ENCODE measurements at places on chromosomes 1 and 21.
A peak's percentile ranks its signal among the peaks of the same experiment; 100 is the strongest.

- no peak for DNase-seq
Observed at GRCh38 chr1:198763298-198763714, 124.5 kb downstream of the PTPRC start.

GRCh38 chr1:172918478-172918877, 132.3 kb downstream of the TNFSF18 start:
- DNase-seq: no peak

GRCh38 chr1:234927971-234928640, 200.5 kb downstream of the TOMM20 start:
- peak; percentile 41 for DNase-seq

GRCh38 chr21:40331172-40331571, 463.9 kb downstream of the PCP4 start:
- no peak for DNase-seq

DNA sequence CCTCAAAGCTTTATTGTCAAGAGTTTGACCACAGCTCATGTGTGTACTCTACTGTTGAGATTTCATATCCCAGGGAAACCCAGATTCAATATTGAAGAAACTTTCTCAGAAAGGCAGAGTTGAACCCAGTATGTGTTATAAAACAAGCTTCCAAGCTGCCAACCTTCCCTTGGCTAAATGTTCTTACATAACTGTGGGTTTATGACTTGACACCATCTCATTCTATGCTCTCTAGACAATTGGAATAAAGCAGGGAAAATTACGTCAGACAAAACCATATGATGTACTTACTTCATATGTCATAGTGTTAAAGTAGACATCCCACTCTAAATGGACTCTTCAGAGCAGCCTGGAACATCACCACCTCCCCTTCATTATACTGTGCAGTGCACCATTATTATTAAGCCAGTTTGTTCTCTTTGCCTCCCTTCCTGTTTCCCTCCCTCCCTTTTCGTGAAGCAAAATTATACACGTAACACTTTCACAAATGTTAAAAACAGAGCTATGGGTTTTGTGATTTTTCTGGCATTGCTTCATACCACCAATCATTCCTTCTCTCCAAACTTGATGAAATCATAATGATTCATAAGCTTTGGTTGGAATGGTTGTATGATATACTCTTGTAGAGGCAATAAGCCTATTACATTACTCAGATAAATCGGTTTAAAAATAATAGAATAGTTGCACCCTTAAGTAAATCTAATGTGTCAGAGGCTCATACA, 507.2 kb downstream of the LTN1 start:
- DNase-seq: peak; percentile 60

DNA sequence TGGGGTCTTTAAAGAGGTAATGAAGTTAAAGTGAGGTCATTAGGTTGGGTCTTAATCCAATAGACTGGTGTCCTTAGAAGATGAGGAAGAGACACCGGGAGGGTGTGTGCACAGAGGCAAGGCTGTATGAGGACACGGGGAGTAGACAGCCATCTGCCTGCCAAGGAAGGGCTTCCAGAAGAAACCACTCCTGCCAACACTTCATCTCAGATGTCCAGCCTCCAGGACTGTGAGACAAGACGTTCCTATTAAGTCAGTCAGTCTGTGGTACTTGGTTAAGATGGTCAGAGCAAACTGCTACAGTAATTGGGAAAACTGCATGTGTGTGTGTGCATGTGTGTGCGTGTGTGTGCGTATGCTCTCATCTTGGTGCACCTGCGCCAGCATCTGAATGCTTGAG, 77.1 kb downstream of the RYR2 start:
- DNase-seq: no peak

DNA sequence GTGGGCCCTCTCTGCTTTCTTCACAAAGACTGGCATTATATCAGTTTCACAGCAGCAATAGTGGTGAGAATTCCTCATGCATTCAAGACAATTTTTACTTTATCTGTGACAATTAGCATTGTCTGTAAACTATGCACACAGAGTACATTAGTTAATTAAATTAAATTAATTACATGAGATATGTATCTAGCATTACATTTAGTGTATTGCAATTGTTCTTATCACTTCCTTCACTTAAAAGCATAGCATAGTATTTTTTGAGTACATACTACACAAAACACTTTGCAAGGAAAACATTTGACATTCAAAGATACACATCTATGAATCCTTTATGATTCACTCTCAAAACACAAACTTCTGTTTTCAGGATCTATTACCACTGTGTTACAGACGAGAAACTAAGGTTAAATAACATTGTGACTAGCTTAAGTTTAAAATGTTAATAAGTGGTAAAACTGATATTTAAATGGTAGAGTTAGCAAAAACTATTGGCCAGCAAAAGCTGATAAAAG, 1542.6 kb downstream of the PLA2G4A start:
- DNase-seq: no peak

- DNase-seq: peak; percentile 100
Observed at GRCh38 chr1:235011599-235012435, 116.8 kb downstream of the TOMM20 start.

GRCh38 chr1:83761167-83762038, 237.5 kb downstream of the TTLL7 start:
- no peak for DNase-seq

GRCh38 chr1:84198832-84199231, 54.8 kb downstream of the PRKACB start:
- no peak for DNase-seq

- no peak for DNase-seq
Observed at GRCh38 chr1:162977944-162978568, 91.1 kb upstream of the RGS4 start.

GRCh38 chr21:41048623-41049022, 119.3 kb upstream of the BACE2 start:
- DNase-seq: no peak

GRCh38 chr1:200496937-200497336, 87.1 kb upstream of the ZNF281 start:
- DNase-seq: no peak

GRCh38 chr1:59669752-59670312, 144.9 kb upstream of the HOOK1 start:
- DNase-seq: peak; percentile 84

- DNase-seq: peak; percentile 24
Observed at GRCh38 chr1:14681182-14681581, 82.7 kb downstream of the KAZN start.

GRCh38 chr1:119276558-119276957, 92.0 kb upstream of the HAO2 start:
- no peak for DNase-seq

- no peak for DNase-seq
Observed at GRCh38 chr1:43986712-43987111, 4.7 kb upstream of the CCDC24 start.

All from iris pigment epithelial cell (primary cell).